ENCODE measurements at places on chromosomes 12 and 14. TPM values are rescaled to one million over a fixed set of nuclear protein-coding genes. Genes with fewer than 3 reads are reported as not detected.

GRCh38 chr12:94261786-94262185 lies 113.4 kb downstream of the PLXNC1 start:
- H3K27ac ChIP-seq = peak overlapping the region; percentile 83
- DNase-seq = no peak
- H3K27me3 ChIP-seq = no peaks in the 10 kb centered on the region

ASCL1 gene
- not detected for total RNA-seq

SERPINA9 gene
- not detected for total RNA-seq

MYF6 gene
- not detected for total RNA-seq

DNA sequence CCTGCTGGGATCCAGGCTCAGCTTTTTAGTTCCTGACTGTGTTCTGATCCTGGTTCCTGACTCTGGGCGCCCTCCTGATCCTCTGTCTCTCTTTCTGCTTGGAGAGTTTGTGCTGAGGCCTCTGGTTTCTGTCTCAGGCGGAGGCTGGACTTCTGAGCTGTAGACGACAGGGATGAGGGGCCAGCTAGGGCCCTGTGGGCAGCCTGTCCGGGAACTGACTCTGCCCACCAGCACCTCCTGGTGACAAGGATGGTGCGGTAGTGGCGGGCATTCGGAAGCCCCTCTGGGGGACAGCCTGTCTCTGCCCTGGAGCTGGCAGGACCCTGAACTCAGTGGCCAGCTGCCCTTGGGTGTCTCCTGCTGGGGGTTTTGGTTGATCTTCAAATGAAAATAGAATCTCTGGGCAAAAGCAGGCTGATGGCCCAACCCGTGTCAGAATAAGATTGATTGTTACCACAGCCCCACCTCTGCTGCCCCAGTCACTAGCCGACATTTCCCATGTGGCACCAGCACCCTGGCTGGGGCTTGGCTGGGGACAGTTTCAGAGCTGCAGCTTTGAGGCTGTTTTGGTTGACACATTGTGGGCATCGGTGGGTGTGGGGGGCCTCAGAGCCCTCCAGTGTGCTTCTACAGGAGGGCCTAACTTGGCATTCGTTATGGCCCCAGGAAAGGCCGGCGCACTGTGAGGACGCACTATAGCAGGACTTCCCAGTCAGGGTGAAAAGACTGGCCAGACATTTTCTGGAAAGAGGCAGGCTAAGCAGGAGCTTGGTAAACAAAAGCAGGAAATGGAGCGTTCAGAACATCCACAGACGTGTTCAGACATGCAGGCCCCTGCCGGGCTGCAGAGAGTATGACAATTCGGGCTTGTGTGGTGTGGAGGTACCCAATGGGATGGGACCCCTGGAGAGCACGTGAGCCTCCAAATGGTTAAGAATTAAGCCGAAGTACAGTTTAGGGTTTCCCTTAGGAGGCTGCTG lies 16.2 kb downstream of the KRT80 start:
- no peak overlapping the region for H3K4me3 ChIP-seq
- peak overlapping the region; percentile 41 for H3K27ac ChIP-seq
- peaks cover 26% of the 10 kb centered on the region for H3K4me1 ChIP-seq
- H3K27me3 ChIP-seq = no peaks in the 10 kb centered on the region
- no peaks in the 10 kb centered on the region for H3K36me3 ChIP-seq

CLEC1B gene
- not detected for total RNA-seq

CLEC4C gene
- not detected for total RNA-seq

GRCh38 chr12:58416236-58416635 lies 474.9 kb downstream of the ATP23 start:
- H3K27me3 ChIP-seq = no peaks in the 10 kb centered on the region
- H3K36me3 ChIP-seq = no peaks in the 10 kb centered on the region
- no peak overlapping the region for H3K4me3 ChIP-seq

DNA sequence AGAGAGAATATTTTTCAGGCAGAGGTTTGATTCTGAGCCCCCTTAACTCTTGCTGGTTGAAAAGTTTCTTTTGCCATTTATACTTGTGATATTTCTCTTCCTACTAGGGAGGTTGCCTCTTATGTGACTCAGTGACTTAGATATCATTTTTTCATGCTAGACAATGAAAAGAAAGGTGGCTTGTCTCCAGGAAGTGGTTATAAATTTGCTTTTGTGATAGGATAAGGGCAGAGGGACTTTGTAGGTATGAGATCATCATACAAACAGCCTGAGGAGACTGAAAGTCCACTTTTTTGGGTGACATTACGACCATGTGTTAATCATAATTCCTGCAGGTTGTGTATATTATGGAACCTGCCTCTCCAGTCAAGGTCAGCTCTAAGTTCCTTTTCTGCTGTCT lies 35.8 kb downstream of the ACSM4 start:
- H3K27me3 ChIP-seq = no peaks in the 10 kb centered on the region
- H3K4me1 ChIP-seq = no peaks in the 10 kb centered on the region
- H3K27ac ChIP-seq = no peak overlapping the region
- no peak overlapping the region for H3K4me3 ChIP-seq
- DNase-seq = no peak

DNA sequence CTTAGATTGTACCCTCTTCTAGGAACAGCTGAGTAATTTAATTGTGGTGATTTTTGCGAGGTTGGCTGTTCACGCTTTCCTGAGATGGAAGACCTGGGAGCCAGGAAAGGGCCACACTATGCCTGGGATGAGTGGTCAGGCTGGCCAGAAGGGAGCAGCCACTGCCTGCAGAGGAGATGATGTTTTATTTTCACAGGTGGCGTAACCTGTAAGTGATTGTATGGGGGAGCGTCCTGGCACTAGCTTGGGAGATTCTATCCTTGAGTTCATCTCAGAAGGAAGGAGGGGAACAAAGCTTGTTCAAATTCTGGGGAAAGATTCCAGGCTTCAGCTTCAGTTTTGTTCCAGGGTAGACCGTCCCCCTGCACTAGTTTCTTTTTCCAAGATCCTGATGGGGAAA lies 1.2 kb downstream of the RPH3A start:
- H3K27me3 ChIP-seq = no peaks in the 10 kb centered on the region
- H3K4me3 ChIP-seq = no peak overlapping the region
- H3K4me1 ChIP-seq = no peaks in the 10 kb centered on the region
- no peak for DNase-seq

GRCh38 chr12:10701131-10701681 lies 21.9 kb downstream of the YBX3 start:
- peaks cover 95% of the 10 kb centered on the region for H3K36me3 ChIP-seq
- DNase-seq = no peak
- H3K4me1 ChIP-seq = peaks cover 18% of the 10 kb centered on the region
- H3K27me3 ChIP-seq = no peaks in the 10 kb centered on the region
